Esophagus squamous epithelium (tissue), 5 donors: ENCODE measurements at places on chromosomes 7 and 10.

DNA sequence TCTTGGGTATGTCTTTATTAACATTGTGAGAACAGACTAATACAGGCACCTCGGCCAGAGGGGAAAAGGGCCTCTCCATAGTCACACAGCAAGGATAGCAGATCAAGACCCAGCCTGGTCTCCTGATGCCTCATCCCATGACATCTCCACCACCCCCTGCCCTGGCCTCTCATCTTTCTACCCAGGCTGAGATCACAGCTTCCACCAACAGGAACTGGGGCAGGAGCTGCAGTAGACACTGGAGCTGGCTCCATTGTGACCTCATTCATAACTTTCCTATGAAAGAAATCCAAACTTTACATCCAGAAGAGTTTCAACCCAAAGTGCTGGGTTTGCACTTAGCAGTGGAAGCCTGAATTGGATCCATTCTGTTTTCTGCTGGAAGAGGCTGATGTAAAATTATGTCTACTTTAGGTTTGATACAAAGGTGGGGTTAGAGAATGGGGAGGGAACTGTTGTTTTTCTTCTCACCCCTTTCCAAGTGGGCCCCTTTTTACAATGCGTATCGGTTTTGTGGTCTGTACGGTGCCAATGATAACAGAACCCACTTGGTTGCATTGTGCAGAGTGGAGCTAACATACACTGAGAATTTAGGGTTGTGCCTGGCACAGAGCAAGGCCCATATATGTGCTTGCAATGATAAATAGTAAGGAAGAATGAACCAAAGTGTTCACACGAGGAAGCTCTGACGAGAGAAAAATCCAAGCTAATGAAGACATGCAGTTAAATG lies 28.6 kb upstream of the INSIG1 start:
- DNase-seq, result no peak

GRCh38 chr7:17781491-17782215 lies 158.6 kb downstream of the SNX13 start:
- DNase-seq, result no peak

GRCh38 chr7:47581438-47581803 lies 490 bp downstream of the TNS3 start:
- DNase-seq, result no peak

DNA sequence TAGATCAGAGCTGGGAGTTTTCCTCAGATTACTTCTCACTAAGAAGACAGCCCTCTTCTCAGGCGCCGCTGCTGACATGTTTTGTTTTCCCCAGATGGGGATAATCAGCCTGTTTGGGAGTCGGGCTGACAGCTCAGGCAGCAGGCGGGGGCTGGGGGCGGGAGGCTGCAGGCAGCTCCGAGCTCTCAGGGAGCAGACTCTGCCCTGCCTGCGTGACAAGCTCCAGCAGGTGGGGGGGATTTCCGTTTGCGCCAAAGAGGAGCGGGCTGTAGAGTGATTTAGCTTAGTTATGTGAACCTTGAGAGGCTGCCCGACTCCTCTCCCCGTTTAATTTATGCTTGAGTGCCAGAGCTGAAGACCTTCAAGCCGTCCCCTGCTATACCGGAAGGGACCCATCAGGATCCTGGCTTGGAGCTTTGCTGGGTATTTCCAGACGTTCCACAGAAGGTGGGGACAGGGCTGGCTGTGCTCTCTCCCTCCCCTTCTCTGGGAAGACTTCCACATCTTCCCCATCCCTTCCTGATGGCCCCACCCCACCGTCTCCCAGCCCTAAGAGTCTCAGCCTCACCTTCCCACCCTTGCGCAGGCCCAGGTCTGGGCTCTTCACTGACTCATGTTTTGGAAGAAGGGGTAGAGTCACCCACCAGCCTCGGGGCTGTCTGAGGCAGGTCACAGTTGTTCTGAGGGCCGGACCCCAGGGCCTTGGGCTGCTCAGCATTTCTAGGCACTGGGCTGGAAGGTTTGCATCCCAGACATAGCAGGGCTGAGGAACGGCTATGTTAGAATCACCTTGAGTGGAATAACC lies 24.7 kb upstream of the ADCYAP1R1 start:
- DNase-seq, result no peak

DNA sequence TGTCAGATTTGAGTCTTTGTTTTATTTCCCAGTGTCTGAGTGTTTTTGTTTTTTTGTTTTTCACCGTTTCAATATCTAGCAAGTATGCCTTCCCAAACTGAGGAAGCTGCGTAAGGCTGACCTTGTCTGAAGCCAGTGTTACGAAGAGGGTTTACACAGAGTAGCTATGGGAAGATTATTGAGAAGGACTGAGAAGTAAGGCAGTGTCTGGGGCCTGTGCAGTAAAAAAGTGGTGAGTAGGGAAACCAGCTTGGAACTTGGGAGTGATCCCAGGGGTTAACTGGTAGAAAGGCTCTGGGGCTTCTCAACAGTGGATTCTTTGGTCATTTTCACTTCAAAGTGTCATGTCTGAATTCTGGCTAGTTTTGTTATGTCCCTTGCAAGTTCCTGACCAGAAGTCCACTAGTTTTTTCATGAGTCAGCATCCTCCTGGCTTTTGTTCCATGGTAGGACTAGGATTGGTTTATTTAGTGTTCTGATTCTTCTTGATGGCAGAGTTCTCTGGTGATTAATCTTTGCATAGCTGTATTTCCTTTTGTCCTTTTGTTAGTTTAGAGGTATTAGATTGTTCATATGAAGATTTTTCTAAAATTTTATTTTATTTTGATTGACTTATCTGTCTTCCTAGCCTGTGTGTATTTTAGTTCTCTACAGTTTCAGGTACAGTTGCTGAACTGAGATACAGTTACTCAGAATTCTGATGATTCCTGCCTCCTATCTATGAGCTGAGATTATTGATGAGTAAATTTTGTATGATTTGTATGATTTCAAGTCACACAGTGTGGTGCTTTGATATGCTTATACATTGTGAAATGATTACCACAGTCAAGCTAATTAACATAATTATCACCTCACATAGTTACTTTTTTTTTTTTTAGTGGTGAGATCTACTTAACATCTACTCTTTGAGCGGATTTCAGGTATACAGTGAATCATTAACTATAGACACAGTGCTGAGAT lies 19.0 kb downstream of the GARS1 start:
- no peak for DNase-seq

GRCh38 chr10:76082956-76083355 lies 651.5 kb downstream of the LRMDA start:
- no peak for DNase-seq

DNA sequence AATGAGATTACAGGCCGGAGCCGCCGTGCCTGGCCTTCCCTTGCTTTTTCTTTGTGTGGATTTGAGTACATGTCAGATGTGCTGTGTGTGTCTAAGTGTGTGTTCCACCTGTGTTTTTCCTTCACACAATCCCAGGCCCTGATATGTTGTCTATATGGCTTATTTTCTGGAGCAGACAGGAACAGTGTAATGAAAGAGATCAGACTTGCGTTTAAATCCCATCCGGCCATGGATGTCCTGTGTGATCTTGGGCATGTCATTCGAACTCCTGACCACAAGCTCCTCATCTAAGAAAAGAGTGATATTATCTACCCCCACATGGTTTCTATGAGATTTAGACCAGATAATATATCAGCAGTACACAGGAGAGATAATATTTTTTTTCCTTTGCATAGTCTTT lies 37.2 kb downstream of the APBB1IP start:
- DNase-seq, result no peak

GRCh38 chr10:113282564-113282963 lies 270.3 kb upstream of the HABP2 start:
- no peak for DNase-seq

- DNase-seq, result no peak
These were observed 82.7 kb downstream of the REEP3 start for GRCh38 chr10:63603709-63604445.

GRCh38 chr10:61793760-61794703 lies 107.5 kb upstream of the ARID5B start:
- DNase-seq, result no peak

- DNase-seq, result peak; percentile 66
These were observed at the start of gene ARMH3 for GRCh38 chr10:102055647-102056419. Gene ARMH3 (minus strand): TSS chr10:102056173. CDS start chr10:102040114, 16,059 bp downstream.

DNA sequence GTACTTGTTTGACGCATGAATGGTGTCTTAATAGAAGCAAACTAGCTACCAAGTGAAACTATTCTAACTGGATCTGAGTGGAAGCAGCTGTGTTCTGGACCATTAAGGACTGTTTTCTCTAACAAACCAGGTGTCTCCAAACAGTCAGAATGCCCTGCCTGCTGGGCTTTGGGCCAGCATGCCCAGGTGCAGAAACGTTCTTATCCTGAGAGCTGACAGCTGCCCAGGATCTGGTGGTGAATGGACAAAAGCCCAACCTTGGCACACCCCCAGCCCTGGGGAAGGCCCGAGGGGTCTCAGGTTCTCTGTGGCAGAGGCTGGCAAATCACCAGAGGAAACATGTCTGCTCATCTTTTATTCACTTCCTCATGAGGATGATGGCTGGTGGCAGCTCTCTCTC lies 48.2 kb upstream of the LAMB4 start:
- no peak for DNase-seq

- DNase-seq, result no peak
These were observed 1285.2 kb downstream of the GATA3 start for GRCh38 chr10:9339716-9340115.

DNA sequence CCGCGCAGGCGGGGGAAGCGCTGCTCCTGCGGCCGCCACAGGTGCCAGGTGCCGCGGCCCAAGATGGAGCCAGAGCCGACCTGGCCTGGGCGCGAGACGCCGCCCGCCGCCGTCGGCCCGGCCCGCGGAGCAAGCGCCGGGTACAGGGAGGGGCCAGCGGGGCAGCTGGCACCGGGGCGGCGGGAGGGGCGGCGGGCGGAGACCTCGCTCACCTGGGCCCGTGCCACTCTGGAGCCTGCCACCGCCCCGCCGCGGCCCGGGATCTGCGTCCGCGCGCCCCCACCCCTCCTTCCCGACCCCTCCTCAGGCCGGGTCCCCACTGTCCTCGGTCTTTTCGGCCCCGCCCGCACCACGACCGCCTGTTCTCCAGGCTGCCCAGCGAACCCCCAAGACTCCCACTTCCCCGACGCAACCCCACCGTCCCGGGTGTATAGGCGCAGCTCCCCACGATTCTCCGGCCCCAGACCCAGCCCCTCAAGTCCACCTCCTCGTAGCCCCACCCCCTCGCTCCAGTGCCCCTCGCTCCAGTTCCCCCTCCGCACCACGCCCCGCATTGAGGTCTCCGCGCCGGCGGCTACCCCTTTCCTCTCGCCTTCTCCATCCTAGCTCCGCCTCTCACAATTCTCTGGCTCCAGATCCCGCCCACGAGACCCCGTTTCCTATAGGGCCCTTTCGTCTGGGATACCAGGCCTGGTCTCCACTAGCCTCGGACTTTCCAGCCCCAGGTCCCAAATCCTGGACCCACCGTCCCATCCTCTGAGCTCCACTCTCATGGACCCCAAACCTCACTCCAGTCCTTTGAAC lies at the start of gene GPRIN2:
TSS of gene GPRIN2 (minus strand) at position 144 of the 804 bp plus-strand sequence. CDS start 5,922 bp downstream, outside the sequence.
- no peak for DNase-seq

- DNase-seq, result no peak
These were observed 58.6 kb upstream of the ARID5B start for GRCh38 chr10:61842755-61843497.

GRCh38 chr7:41006306-41006995 lies 696.4 kb downstream of the INHBA start:
- no peak for DNase-seq

DNA sequence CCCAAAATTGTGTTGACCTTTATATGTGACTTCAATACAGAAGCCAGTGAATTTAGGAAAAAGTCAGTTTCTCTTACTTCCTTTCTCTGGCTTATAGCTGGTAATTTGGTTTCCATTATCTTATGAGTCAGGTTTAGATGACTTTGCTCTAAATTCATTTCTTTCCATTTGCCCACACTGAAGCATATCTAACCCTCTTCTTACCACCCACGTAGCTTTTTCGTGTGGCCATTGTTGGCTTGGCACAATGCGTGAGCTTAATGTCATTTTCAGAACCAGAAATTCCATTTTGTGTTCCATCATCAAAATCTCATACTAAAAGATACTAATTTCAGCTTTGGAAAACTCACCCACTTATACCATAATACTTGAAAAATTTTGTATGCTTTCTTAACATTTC lies 271.2 kb downstream of the INHBA start:
- no peak for DNase-seq

DNA sequence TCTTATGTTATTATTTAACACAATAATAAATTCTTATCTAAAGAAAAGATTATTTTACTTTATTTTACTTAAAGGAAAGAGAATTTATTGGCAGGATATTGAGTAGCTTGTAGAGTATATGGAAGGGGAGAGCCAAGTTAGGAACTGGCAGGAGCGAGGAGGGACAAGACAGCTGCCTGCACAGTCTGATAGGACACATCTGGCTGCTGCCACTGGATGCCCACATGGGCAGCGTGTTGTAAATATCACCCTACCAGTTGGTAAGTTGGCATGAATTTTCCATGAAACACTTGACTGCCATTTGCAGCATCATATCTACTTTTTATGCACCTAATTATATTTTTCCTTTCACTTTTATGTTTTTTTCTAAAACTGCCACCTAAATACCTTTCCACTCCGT lies 19.6 kb downstream of the SRI start:
- no peak for DNase-seq

DNA sequence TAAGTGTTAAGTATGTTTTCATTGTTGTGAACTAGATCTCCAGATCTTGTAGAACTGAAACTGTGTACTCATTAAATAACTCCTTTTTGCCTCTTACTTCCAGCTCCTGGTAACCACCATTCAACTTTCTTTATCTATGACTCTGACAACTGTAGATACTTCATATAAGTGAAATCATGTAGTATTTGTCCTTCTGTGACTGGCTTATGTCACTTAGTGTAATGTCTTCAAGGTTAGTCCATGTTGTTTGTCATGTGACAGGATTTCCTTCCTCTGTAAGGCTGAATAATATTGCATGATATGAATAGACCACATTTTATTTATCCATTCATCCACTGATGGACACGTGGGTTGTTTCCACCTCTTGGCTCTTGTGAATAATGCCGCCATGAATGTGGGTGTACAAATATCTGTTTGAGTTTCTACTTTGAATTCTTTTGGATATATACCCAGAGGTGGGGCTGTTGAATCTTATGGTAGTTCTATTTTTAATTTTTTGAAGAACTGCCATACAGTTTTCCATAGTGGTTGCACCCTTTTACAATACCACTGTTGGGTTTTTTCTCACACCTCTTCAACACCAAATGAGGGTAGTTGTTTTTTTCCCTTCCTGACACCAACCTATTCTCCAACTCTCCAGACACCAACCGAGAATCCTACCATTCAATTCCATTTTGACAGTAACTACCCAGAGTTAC lies 10.7 kb upstream of the FMC1 start:
- DNase-seq, result no peak

DNA sequence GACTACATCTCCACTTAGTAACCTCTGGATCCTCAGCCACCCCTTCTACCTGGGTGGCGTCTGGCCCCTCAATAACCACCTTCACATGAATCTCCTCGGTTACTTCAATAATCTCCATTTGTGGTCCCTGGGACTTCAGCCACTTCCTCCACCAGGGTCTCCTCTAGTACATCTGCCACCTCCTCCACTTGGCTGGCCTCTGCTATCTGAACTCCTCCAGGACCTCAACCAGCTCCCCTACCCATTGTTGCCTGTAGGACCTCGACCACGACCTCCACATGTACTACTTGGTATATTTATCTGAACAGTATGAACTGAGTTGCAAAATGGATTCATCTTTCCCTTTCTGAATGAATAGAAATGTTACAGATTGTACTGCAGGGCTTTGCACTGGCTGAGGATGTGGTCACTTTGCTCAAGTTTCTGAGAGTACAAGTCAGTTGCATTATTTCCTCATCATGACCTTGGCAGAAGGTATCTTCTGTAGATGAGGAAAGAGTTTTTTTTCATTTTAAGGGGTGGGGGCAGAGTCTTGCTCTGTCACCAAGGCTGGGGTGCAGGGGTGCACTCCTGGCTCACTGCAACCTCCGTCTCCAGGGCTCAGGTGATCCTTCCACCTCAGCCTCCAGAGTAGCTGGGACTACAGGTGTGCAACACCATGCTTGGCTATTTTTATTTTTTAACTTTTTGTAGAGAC lies 36.0 kb downstream of the MAT1A start:
- DNase-seq, result no peak
